Activated gamma-delta T cell (primary cell): ENCODE measurements at places on chromosomes 1 and 21.

GRCh38 chr1:226519135-226519534, 29.4 kb upstream of the STUM start:
- no peak for DNase-seq

GRCh38 chr1:115632251-115633026, 9.3 kb upstream of the VANGL1 start:
- no peak for DNase-seq

DNA sequence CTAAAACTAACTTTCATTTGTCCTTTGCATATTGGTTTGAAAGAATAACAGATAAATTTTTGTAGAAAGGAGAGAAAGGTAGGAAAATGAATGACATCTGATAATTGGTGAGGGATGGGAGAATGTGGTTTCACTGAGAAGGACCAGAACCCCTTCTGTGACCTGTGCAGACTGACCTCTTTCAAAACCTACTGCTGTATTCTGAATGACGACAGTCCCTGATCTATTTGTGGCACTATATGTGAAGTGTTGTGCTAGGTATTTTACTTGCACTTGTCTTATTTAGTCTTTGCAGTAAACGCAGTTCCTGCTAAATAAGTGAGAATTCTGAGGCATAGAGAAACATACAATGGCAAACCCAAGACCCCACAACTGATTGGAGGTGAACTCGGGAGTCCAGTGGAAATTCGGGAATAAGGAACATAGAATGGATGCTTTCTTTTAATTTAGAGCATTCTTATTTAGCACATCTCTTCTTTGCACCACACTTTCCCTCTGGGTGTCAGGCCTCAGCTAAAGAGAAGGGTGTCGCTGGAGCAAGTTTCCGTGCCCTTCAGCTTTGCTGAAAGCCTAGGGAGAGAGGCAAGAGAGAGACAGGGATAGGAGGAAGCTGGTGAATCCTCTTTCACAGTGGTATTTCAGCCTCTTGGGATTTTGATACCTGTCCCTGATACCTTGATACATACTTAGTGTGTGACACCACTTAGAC, 230.2 kb downstream of the PAPPA2 start:
- no peak for DNase-seq

DNA sequence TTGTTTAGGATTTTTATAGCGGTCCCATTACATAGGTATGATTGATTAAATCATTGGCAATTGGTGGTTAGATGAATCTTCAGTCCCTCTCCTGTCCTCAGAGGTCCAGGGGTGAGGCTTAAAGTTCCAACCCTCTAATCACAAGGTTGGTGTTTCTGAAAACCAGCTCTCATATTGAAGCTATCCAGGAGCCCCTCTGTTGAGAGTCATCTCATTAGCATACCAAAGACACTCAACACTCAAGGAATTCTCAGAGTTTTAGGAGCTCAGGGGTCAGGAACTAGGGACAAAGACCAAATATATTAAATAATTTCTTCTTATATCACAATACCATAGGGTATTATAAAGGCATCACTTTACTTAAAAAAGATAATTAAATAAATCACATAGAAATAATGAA, 23.3 kb downstream of the FCRL2 start:
- DNase-seq: no peak

DNA sequence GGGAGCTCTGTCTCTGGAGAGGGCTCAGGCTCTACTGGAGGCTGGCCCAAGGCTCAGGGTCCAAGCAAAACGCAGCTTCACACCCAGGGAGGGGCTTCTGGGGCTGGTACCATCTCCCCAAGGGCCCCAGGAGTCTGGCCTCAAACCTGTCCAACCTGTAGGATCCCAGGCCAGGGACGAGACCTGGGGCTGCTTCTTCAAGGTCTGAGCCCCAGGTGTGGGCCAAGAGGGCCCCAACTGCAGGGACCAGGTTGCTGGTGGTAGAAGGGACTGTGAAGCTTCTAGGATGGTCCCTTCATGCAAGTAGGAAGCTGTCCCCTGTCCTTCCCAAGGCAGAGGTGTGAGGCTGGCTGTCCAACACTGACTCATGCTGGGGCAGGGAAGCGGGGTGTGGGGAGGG, 7.8 kb upstream of the MMEL1 start:
- no peak for DNase-seq
